ENCODE measurements at places on chromosomes 3 and 15. TPM values are rescaled to one million over a fixed set of nuclear protein-coding genes. Genes with fewer than 3 reads are reported as not detected.

- DNase-seq: no peak
Measured at GRCh38 chr15:49978121-49978520, 140.9 kb downstream of the ATP8B4 start.

DNA sequence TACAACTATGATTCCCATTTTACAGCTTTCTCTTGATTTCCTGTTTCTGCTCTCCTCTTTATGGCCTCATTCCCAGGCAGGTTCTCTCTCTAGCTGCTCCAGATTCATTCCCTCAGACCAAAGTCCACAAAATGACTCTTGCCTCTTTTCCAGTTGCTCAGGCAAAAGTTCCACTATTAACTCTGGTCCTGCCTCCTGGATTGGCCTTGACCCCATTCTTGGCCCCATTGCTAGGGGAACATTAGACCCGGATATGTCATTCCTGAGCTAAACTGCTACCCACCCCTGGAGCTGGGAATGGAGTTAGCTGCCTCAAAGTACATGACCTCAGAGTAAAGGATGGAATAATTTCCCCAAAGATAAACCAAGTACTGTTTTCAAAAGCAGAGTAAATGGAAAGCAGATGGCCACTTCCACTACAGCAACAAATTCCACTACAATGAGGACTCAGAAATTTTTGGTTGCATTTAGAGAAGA is 73.0 kb upstream of the GAP43 start:
- DNase-seq: peak; percentile 51

DNA sequence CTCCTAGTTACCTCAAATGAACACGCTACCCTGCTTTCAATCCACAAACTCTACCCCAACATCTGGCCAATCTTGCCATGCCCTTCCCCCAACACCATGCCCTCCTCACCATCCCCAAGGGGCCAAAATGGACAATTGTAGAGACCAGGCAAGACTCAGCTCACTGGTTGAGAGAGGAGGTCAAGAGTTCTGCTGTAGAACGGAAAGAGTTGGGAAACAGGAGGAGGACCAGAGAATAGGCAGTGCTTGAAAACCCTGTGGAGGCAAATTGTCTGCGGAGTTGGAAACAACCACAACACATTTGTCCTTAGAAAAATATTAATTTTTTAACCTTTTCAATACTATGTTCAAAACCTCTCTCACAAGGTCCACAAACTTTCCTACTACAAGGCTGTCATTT is 128.8 kb upstream of the BFSP2 start:
- DNase-seq: no peak

DNA sequence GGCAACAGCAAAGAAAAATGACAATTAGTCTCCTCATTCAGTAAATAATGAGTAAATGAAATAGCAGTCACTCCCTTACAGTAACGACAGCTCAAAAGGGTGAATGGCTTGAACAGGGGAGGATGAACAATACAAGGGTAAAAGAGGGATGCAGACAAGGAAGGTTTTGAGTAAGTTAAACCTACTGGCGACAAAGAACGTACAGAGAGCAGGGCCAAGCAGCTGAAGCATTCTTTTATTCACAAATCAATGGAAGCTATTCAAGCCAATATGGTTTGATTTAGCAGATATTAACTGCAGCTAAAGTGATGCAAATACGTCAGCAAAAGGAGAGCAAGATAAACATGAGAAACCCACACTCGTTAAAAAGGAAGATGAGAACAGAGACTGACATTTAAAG is 90.7 kb upstream of the ICE2 start:
- no peak for DNase-seq

DNA sequence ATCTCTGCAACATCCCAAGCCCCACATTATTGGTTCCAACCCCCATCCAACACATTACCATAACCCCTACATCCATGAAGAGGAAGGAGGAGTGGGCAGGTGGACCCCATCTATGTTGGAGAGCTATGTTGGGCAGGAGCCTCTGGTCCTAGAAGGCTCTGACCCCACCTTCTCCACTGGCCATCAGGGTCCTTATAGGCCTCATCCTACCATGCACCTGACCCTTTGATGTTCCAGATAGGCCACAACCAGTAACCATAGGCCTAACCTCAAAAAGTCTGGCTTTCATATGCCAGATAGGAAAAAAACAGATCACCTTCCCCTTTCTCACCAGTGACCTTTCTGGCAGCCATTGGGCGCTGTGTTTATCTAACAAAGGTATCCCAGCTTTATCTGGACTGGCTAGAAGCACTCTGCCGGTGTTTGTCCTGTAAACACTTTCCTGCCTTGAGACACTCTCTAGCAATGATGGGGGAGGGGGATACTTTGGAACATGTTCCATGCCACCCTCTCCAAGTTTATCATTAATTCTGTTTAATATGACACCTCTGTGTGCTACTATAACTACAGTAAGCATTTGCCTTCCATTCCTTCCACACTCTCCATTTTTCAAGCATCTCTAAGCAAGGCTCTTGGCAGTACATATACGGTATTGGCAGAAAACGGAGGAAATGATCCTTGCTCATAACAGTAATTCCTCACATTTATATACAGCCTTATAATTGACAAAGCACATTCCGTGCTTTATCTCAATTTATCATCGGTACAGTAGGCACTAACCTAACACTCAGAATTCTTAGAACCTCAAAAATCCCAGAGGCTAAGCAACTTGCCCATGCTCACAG is 377.1 kb downstream of the VPS13C start:
- no peak for DNase-seq

DNA sequence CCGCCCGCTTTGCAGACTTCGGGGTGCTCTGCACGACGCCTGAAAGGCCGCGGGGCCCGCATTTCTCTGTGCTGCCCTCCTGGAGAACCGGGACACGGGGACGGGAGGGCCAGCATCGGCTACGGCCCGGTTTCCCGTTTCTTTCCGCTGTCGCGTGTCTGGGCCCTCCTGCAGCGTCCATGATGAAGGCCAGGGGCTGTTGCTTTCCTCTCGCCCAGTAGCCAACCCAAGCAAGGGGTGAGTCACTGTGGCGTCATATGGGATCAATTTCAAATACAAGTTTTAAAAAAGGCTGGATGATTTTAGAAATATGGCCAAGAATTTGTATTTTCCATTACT is 435 bp downstream of the SLC35G2 start:
- peak; percentile 87 for DNase-seq

- no peak for DNase-seq
Measured at GRCh38 chr15:25478313-25478712, 39.5 kb upstream of the UBE3A start.

- DNase-seq: no peak
Measured at GRCh38 chr3:22594990-22595389, 608.1 kb upstream of the UBE2E2 start.

DNA sequence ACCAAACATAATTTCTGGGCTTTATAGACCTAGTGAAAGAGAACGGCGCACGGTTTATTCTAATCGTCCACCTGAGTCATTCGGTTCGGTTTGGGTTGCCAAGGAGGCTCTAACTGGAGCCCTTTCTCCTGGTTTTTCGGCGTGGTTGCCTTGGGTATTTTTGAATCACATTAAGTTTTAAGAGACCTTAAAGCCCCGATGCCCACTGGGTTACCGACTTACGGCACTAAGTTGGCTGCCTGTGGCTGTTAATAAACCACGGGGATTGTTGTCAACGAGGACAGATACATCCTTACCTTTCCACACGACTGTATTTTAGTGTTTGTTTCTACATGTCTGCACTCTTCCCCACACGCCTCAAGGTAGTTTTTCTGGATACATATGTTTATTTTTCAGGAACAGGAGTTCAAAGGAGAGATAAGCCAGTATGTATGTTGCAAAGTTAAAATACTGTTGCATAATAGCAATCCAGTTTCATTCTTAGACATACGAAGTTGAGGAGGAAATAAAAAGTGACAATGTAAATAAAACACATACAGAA is 1.2 kb upstream of the ANP32A start:
- DNase-seq: no peak

DNA sequence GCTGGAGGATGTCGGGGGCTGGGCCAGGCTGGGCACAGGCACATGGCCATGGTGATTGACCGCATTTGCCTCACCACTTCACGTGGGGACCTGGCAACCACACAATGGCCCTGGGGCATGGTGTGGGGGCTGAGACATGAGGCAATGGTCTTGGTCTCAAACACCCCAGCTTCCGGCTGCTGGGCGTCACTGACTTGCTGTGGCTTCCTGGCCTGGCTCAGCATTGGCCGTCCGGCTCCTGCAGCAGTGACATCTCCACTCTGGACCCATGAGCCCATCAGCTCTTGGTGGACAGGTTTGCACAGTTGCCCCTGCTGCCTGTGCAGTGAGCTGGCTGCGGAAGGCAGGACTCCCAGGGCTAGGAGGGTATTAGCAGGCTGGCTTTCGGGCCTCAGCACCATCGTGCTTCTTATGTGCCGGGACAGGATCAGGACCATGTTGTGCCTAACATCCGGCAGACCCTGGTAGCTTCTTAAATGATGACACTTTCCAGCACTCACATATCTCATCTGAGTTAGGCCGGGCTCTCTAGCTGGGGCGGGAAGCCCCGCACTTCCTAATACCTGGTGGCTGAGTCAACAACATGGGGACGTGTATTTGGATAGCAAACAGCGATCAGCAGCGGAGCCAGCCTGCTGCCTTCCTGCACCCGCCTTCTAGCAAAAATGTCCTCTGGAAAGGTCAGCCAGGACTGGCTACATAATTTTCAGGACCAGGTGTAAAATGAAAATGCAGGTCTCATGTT is 34.1 kb downstream of the ZNF710 start:
- DNase-seq: peak; percentile 80

DNA sequence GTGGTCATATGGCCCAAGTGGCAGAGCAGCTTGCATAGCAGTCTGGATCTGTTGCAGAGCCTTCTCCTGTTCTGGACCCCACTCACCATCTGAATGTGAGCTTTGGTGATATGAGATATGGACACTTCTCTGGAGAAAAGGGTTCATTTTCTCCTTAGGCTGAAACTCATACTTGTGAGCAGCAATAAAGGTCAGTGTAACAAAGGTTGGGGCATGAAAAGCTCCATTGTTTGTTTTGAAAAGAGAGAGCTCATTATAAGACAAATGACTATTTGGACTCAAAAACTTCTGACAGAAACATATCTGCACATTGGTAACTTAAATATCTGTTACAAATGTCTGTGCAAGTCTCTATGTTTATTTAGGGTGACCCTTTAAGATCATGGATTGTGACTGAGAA is 517.3 kb downstream of the MFSD1 start:
- DNase-seq: no peak

The ST3GAL6 gene
- total RNA-seq: 2.6 TPM

The ZNF501 gene
- total RNA-seq: 16.0 TPM

The CLDN18 gene
- total RNA-seq: not detected

The SSUH2 gene
- total RNA-seq: not detected
